ENCODE measurements at places on chromosomes 7 and 10. TPM values are rescaled to one million over a fixed set of nuclear protein-coding genes. Genes with fewer than 3 reads are reported as not detected.

CRPPA gene
- total RNA-seq = 2.8 TPM

TAS2R4 gene
- not detected for total RNA-seq

- DNase-seq = peak; percentile 31
- peak overlapping the region; percentile 59 for H3K4me3 ChIP-seq
- peaks cover 24% of the 10 kb centered on the region for H3K4me1 ChIP-seq
- H3K27ac ChIP-seq = no peak overlapping the region
- H3K36me3 ChIP-seq = no peaks in the 10 kb centered on the region
These were observed 141.2 kb upstream of the KIF5B start for GRCh38 chr10:32197423-32197822.

TPST1 gene
- total RNA-seq = 29.6 TPM

BEND7 gene
- total RNA-seq = 1.8 TPM

DNA sequence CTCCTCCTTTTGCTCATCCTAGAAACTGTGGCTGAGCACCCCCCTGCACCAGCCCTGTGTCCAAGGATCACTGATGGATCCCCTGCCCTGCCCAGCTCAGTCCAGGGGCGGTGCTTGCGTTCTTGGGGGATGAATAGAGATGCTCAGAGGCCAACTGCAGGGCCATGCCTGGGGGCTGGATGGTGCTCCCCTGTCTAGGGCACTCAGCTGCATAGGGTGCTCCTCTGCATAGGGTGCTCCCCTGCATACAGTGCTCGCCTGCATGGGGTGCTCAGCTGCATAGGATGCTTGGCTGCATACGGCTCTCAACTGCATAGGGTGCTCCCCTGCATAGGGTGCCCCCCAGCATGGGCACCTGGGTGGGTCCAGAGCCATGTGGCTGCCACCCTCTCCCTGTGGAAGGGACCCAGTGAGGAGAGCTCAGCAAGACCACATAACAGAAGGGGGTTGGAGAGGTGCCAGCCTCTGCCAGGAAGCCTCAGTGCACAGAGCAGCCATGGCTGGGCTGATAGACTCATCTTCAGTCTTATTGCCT is 95.0 kb downstream of the BMS1 start:
- H3K27ac ChIP-seq = no peak overlapping the region
- no peak for DNase-seq
- peaks cover 7% of the 10 kb centered on the region for H3K36me3 ChIP-seq
- H3K27me3 ChIP-seq = peaks cover 17% of the 10 kb centered on the region
- H3K4me1 ChIP-seq = peaks cover 11% of the 10 kb centered on the region

DNA sequence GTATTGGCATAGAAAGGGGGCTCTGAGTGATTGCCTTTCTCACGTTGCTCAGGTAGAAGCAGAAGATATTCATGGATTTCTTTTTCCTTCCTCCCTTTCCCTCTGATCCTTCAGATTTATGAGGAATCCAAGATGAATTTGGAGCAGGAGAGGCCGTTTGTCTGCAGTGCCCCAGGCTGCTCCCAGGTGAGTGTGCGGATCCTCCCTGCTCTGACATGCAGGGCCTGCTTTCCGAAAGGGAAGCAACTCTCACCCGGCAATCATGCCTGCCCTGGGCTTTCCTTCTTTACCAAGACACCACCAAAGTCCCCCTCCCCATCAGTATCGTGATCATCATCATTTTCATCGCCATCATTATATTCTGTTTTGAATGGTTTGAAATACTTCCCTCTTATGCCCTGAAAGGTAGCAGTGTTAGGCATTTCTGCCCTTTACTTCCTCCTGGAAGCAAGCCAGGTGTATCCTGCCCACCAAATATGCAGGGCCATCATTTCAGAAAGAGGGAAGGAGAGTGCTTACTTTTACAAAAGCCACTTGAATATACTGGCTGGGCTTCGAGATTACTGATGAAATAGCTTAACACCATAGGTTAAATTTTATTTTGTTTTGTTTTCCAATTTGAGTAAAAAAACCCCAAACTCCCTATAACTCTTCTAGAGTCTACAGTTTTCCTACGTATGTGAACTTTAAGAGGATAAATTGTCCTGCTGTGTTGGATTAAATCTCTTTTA is 75.9 kb downstream of the CREB5 start:
- H3K4me1 ChIP-seq = peaks cover 18% of the 10 kb centered on the region
- no peaks in the 10 kb centered on the region for H3K27me3 ChIP-seq
- no peak overlapping the region for H3K4me3 ChIP-seq
- H3K36me3 ChIP-seq = peaks cover 5% of the 10 kb centered on the region
- no peak overlapping the region for H3K27ac ChIP-seq

ALOX5 gene
- total RNA-seq = not detected

ZNF282 gene
- total RNA-seq = 26.4 TPM

CD36 gene
- total RNA-seq = 4.2 TPM

DGKI gene
- 1.2 TPM for total RNA-seq

- H3K27ac ChIP-seq = no peak overlapping the region
- peaks cover 18% of the 10 kb centered on the region for H3K36me3 ChIP-seq
- no peak for DNase-seq
- H3K4me3 ChIP-seq = no peak overlapping the region
These were observed 163.6 kb downstream of the GALNT11 start for GRCh38 chr7:152189061-152189460.

- peak overlapping the region; percentile 81 for H3K4me3 ChIP-seq
- peaks cover 45% of the 10 kb centered on the region for H3K36me3 ChIP-seq
- no peak for DNase-seq
These were observed 47.7 kb downstream of the EGFR start for GRCh38 chr7:55066524-55066923.

- DNase-seq = peak; percentile 39
- peak overlapping the region; percentile 75 for H3K4me3 ChIP-seq
- H3K27me3 ChIP-seq = peaks cover 5% of the 10 kb centered on the region
- H3K36me3 ChIP-seq = no peaks in the 10 kb centered on the region
- peaks cover 91% of the 10 kb centered on the region for H3K4me1 ChIP-seq
These were observed 44.2 kb downstream of the BPGM start for GRCh38 chr7:134690614-134691504.

DNA sequence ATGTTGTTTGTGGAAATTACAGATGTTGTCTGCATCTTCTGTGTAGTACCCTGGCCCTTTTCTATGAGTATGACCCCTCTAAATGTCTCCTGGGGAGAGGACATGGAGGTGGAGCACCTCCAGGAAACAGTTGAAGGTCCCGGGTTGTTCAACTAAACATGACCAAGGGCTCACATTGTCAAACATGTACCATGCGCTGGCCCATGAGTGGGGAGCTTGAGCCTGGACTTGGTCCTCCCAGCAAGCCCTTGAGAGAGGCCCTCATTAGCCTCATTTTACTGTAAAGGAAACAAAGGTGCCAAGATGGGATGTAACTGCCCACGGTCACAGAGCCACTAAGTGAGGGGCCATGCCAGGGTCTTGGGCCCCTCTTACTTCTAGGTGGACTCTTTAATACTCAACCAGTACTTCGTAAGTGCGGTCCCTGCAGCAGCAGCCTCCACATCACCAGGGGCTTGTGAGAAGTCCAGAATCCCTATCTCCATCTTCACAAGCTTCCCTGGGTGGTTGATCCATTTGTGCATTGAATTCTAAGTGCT is 31.2 kb downstream of the C10orf71 start:
- H3K27ac ChIP-seq = no peak overlapping the region
- H3K4me3 ChIP-seq = no peak overlapping the region
- H3K36me3 ChIP-seq = no peaks in the 10 kb centered on the region
- peaks cover 37% of the 10 kb centered on the region for H3K27me3 ChIP-seq
- H3K4me1 ChIP-seq = no peaks in the 10 kb centered on the region
- no peak for DNase-seq

GRCh38 chr7:116142850-116143249 is 67.5 kb upstream of the TES start:
- no peak overlapping the region for H3K27ac ChIP-seq
- peaks cover 27% of the 10 kb centered on the region for H3K4me1 ChIP-seq
- no peaks in the 10 kb centered on the region for H3K36me3 ChIP-seq
- H3K4me3 ChIP-seq = no peak overlapping the region
- DNase-seq = no peak
- H3K27me3 ChIP-seq = no peaks in the 10 kb centered on the region

AGBL3 gene
- total RNA-seq = 0.69 TPM

DNA sequence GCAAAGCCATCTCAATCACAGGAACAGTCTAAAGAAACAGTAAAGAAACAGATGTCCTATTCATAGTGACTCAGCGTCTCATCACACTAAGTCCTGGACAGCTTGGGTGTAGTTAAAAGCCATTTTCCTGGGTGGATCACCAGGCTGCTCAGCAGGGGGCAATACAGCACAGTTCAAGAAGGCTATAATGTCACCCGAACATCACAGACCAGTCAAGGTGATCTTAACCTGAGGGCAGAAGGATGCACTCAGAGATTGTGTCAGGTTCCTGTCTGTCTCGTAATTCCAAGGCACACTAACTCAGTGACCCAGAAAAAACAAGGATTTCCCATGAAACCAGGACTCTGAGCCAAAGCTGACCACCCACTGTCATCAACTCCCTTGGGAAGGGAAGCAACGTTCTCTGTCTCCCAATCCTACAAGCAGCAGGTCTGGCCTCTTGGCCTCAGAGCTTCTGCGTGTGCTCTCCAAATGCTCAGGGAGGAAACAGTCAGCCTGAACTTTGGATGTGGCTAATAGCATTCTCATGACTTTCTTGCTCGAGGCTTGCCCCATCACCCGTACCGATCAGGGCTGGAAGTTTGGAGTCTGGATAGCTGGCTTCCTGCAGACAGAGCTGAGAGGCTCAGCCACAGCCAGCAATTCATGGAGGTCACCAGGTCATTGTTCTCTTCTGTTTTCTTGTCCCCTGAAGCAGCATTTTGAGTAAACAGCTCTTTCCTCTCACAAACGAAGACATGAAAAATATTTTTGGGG is 90.4 kb upstream of the FAM171A1 start:
- H3K27me3 ChIP-seq = peaks cover 5% of the 10 kb centered on the region
- H3K27ac ChIP-seq = peak overlapping the region; percentile 89
- peak overlapping the region; percentile 65 for H3K4me3 ChIP-seq
- peak; percentile 86 for DNase-seq

DNA sequence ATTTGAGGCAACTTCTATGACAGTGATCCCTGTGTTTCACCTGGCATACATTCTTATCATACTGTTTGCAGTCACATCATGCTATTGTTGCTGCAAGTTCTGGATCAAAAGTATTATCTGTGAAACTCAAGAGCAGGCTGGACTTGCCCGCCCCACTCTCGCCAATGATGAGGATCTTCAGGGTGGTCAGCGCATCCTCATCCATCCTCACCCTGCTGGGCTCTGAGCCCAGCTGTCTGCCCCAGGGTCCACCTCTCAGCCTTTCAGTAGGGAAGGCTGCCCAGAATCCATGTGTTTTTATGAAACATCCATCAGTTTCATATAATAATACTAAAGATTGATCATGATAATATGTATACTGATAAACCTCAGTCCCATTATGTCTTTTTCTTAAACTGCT is 55.4 kb upstream of the KIF5B start:
- no peak overlapping the region for H3K4me3 ChIP-seq
- H3K36me3 ChIP-seq = peaks cover 4% of the 10 kb centered on the region
- H3K4me1 ChIP-seq = peaks cover 13% of the 10 kb centered on the region
- no peak overlapping the region for H3K27ac ChIP-seq
- DNase-seq = no peak

GRCh38 chr7:521221-522070 is 1.8 kb upstream of the PDGFA start:
- H3K27me3 ChIP-seq = peaks cover 4% of the 10 kb centered on the region
- no peaks in the 10 kb centered on the region for H3K36me3 ChIP-seq
- peak overlapping the region; percentile 43 for H3K4me3 ChIP-seq

POLL gene
- 19.3 TPM for total RNA-seq

- H3K4me3 ChIP-seq = peak overlapping the region; percentile 4
- peaks cover 19% of the 10 kb centered on the region for H3K4me1 ChIP-seq
- peaks cover 17% of the 10 kb centered on the region for H3K27me3 ChIP-seq
- peak; percentile 63 for DNase-seq
- H3K36me3 ChIP-seq = peaks cover 10% of the 10 kb centered on the region
These were observed 19.0 kb upstream of the CPN1 start for GRCh38 chr10:100100651-100101184.

GRCh38 chr7:121587435-121587834 is 191.3 kb upstream of the FAM3C start:
- H3K36me3 ChIP-seq = no peaks in the 10 kb centered on the region
- no peaks in the 10 kb centered on the region for H3K4me1 ChIP-seq
- no peak overlapping the region for H3K4me3 ChIP-seq
- no peak overlapping the region for H3K27ac ChIP-seq
- DNase-seq = no peak

- H3K4me1 ChIP-seq = peaks cover 68% of the 10 kb centered on the region
- DNase-seq = peak; percentile 60
- no peaks in the 10 kb centered on the region for H3K27me3 ChIP-seq
- H3K4me3 ChIP-seq = no peak overlapping the region
- peak overlapping the region; percentile 15 for H3K27ac ChIP-seq
These were observed 13.6 kb upstream of the BPGM start for GRCh38 chr7:134632937-134633540.

SMIM30 gene
- 52.6 TPM for total RNA-seq

GRCh38 chr10:101566333-101567164 is 21.5 kb downstream of the POLL start:
- no peaks in the 10 kb centered on the region for H3K36me3 ChIP-seq
- H3K27me3 ChIP-seq = peaks cover 47% of the 10 kb centered on the region
- DNase-seq = no peak
- H3K27ac ChIP-seq = no peak overlapping the region

DNA sequence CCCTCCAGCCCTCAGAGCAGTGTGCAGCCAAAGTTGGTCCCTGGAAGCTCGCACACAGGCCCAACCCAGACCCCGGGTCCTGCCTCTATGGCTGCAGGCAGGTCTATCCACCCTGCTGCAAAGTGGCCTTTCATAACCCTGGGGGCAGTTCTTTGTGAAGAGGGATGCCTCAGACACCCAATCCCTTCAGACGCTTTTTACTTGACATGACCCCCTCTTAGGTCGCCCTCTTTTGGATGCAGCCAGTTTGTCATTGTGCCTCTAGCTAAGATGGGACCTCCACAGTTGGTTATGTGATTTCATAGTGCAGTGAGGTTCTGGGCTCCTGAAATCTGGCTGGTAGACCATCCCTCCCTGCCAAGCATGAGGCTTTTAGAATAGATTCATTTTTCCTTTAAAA is 27.3 kb downstream of the SMKR1 start:
- no peak for DNase-seq
- peaks cover 22% of the 10 kb centered on the region for H3K4me1 ChIP-seq
- no peaks in the 10 kb centered on the region for H3K36me3 ChIP-seq
